GM12892 (cell line): ENCODE measurements at places on chromosomes 4 and X.

DNA sequence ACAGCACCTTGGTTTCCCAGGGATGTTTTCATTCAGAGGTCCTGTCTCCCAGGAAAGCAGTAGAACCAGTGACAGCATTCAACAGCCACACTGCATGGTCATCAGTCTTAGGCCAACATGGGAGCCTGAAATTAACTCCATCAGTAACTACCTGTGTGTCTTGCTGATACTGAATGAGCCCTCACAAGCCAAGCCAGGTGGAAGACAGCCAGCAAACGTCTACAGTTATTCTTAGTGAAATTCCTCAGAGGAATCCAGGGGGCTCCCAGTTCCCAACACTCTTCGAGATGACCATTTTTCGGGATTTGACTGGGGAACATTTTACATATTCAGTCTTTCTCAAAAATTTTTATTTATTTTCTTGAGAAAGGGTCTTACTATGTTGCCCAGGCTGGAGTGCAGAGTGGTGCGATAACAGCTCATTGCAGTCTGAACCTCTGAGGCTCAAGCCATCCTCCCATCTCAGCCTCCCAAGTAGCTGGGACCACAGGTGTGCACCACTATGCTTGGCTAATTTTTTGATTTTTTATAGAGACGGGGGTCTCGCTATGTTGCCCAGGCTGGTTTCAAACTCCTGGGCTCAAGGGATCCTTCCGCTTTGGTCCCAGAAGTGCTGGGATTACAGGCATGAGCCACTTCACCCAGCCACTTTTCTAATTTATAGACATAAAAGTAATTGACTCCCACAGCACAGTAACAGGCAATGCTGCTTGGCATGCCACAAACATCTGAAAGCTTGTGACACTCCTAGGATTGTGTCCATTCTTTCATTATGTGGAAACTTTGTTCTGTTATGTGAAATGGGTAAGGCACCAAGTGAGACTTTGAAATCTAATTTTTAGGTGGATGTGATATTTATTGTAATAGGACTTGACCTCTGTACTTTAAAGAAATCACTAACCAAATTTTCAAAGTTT, 116.9 kb downstream of the SOWAHB start:
- no peak for DNase-seq

GRCh38 chrX:30141966-30142365, 73.4 kb upstream of the MAGEB2 start:
- DNase-seq: no peak

GRCh38 chr4:46931981-46932380, 22.9 kb upstream of the COX7B2 start:
- DNase-seq: no peak

GRCh38 chr4:110415041-110415440, 60.9 kb upstream of the ENPEP start:
- no peak for DNase-seq

GRCh38 chr4:130563185-130563888, 1467.4 kb downstream of the C4orf33 start:
- DNase-seq: no peak

GRCh38 chrX:20285511-20285910, 18.8 kb upstream of the RPS6KA3 start:
- no peak for DNase-seq

- DNase-seq: no peak
Observed at GRCh38 chr4:74983253-74983635, 50.3 kb downstream of the PARM1 start.

DNA sequence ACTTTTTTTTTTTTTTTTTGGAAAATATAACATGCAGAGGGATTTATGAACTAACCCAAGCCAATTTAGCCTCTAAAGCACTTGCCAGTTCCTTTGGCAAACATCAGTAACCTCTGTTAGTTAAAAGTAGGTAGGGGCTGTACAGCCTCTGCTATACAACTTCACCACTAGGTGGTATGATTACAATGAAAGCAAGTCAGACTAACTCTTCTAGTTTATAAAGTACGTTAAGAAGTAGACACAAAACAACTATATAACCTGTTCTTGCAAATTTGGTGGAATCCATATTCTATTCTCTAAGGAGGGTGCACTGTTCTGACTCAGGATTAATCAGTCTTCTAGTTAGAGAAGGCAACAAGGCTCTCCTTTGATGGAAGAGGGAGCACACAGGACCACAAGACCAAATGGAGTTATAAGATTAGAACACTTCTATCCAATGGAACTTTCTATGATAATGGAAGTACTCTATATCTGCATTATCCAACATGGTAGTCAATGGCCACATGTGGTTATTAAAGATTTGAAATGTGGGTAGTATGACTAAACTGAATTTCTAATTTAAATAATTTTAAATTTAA, 12.8 kb downstream of the AIMP1 start:
- DNase-seq: no peak

- no peak for DNase-seq
Observed at GRCh38 chr4:71377561-71377960, 38.7 kb downstream of the SLC4A4 start.

- no peak for DNase-seq
Observed at GRCh38 chrX:17744896-17745523, 7.7 kb downstream of the SCML1 start.

DNA sequence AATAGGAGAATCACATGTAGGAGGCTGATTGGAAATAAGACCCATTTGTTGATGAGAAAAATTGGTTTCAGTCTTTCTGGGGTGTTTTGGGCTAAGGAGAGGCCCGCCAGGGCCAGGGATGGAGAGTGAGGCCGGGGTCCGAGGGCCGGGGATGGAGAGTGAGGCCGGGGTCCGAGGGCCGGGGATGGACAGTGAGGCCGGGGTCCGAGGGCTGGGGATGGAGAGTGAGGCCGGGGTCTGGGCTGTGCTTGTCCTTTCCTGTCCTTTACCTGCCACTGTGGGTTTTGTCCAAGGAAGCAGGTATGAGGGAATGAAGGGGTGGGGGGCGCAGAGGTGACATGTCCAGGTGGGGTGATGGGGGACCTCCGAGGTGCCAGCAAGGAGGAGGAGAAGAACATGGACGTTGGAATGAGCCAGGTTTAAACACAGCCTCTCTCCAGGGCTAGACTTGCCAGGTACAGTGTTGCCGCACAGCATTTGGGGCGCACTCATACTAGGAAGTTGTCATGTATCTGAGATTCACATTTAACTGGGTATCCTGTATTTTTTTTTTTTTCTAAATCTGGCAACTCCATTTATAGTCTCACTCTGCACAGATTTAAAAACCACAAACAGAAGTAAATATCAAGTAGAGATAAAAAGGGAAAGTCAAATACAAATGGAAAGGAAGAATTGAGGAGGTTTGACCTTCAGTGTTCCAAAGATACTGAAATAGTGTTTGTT, 8.8 kb downstream of the RGS12 start:
- no peak for DNase-seq

DNA sequence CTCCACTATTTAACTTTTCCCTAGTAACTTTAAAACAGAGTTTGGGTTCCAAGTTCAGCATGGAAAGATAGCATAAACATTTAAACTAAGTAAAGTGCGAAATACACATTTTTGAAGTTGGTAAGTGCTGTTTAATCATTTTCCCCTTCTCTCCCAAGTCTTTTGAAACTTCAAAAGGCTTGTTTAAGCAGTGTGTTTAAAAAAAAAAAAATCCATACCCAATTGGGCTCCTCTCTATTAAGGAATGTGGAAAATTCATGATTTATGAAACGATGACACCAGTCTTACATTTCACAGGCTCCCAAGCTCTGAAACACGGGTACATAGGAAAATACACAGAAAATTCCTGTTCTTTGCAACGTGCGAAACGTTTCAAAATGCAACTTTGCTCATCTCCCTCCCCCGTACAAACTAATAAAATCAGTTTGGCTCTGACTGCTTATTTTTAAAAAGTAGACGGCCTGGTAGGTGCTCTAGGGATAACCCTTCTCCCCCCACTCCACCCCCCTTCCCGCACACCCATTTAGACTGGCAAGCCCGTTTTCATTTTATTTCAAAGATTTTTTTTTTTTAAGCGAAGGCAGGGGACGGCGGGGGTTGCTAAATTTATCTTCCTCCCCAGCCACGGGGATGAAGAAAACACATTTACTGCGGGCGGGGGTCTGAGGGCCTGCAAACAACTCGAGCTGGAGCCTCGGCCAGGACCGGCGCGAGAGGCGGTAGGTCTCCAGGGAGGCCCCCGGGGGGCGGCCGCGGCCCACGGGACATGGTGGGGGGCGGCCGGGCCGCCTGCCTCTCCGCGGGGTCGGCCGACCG, 786 bp upstream of the ZFX start:
- DNase-seq: peak; percentile 25

DNA sequence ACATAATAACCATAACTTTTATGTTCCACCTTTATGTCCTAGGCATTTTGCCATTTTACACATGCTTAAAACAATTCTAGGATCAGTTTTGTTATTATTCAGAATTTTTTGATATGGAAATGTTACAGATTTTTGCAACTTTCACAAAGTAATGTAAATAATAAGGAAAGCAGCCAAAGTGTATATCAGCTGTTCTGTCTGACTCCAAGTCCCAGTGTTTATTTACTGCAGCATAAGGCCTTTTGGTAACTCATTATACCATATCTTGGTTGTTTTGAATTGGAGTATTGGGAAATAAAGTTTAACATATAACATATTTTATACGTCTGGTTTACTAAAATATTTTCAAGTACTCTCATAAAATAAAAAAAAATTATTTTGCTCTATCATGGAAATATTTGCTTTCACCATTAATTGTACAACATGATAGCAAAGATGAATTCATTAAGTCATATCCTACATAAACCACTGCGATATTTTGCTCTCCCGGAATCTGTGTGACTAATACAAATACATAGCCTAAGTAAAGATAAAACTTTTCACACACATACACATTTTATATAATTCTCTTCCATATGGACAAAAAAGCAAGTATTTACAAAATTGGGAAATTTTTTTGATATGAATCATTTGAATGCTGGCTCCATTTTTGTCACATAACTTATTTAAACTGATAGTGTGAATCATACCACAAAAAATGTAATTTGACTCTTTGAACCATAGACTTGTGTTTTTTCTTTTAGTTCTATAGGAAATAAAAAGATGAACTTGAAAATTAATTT, 399.0 kb downstream of the PABPC4L start:
- DNase-seq: no peak

GRCh38 chr4:31160146-31160545, 440.0 kb downstream of the PCDH7 start:
- DNase-seq: no peak

DNA sequence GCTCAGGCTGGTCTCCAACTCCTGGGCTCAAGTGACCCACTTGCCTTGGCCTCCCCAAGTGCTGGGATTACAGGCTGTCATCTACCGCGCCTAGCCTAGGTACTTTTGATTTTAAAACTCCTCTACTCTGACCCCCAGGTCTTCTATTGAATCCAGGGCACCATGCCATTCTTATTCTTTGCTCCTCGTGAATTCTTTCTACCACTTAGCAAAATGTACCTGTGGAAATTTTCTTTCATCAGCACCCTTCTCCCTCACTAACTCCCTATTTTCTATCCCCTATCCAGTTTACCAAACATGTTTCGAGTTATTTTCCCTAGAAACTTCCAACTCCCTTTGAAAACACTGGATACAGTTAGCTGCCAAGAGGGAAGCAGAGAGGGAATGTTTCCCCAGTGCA, 60.0 kb upstream of the RAPGEF2 start:
- DNase-seq: no peak

- DNase-seq: no peak
Observed at GRCh38 chr4:182724414-182724813, 192.8 kb downstream of the DCTD start.

GRCh38 chrX:30751497-30751896, 98.3 kb downstream of the GK start:
- no peak for DNase-seq

GRCh38 chr4:74095482-74095881, 3.5 kb downstream of the CXCL2 start:
- no peak for DNase-seq

- no peak for DNase-seq
Observed at GRCh38 chr4:182145334-182145905, 97.8 kb upstream of the TENM3 start.

GRCh38 chr4:98822144-98822543, 106.8 kb downstream of the EIF4E start:
- no peak for DNase-seq

DNA sequence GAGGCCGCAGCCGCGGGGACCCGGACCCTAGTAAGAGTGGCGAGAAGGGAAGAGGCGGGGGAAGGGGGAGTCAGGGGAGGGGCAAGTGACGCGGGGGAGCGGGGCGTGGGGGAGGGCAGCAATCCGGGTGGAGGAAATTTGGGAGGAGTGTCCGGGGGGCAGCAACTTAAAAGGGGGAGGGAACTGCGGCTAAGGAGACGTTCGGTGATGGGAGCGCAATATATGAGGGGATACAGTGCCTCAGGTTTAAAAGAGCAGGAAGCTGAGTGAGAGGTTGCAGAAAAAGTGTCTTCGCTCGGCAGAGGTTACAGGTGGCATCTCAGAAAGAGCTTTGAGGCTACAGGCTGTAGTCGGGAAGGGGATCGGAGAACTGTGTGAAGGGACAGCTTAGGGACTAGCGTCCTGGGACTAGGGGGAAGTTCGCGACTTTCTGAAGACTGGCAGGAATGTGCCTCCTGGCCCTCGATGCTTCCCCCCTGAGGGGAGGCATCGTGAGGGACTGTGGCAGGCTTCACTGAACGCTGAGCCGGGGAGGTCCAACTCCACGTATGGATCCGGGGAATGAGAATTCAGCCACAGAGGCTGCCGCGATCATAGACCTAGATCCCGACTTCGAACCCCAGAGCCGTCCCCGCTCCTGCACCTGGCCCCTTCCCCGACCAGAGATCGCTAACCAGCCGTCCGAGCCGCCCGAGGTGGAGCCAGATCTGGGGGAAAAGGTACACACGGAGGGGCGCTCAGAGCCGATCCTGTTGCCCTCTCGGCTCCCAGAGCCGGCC, 519 bp downstream of the FOXO4 start:
- no peak for DNase-seq

GRCh38 chrX:24014388-24015018, 12.5 kb downstream of the KLHL15 start:
- no peak for DNase-seq

GRCh38 chrX:33465137-33465536, 253.8 kb upstream of the DMD start:
- no peak for DNase-seq

GRCh38 chrX:136794080-136794479, 13.3 kb upstream of the ARHGEF6 start:
- DNase-seq: no peak

GRCh38 chrX:15853586-15854079, 980 bp downstream of the AP1S2 start:
- DNase-seq: no peak

- no peak for DNase-seq
Observed at GRCh38 chrX:18825375-18825774, 117.9 kb downstream of the PPEF1 start.

- no peak for DNase-seq
Observed at GRCh38 chrX:132956421-132957210, 1.8 kb downstream of the HS6ST2 start.
